ENCODE measurements at places on chromosomes 11 and 22.
A peak's percentile ranks its signal among the peaks of the same experiment; 100 is the strongest.

DNA sequence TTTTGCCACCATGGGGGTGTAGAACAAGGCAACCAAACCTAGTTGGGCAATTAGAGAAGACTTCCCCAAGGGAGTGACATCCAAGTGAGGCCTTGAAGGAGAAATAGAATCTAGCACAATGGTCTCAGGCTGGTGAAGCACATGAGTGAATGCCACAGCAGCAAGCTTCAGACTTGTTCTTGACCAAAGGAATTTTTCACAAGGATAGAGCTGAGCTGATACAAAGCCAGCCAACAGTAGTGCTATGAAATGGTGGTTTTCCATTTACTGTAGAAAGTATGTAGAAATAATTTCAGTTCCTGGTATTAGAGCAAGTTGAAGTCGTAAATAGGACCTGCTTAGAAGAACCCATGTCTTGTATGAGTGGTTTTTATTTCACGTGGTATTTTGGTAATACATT, 148.3 kb upstream of the RASSF10 start:
- DNase-seq, result no peak

- DNase-seq, result no peak
Measured at GRCh38 chr11:132424433-132424832, 1054.0 kb downstream of the NTM start.

- no peak for DNase-seq
Measured at GRCh38 chr11:28505232-28505631, 397.0 kb downstream of the METTL15 start.

- no peak for DNase-seq
Measured at GRCh38 chr11:201966-202365, 5.2 kb downstream of the BET1L start.

- DNase-seq, result no peak
Measured at GRCh38 chr11:70556884-70557741, 158.8 kb downstream of the CTTN start.

GRCh38 chr11:2513441-2513840, 68.6 kb downstream of the KCNQ1 start:
- no peak for DNase-seq

DNA sequence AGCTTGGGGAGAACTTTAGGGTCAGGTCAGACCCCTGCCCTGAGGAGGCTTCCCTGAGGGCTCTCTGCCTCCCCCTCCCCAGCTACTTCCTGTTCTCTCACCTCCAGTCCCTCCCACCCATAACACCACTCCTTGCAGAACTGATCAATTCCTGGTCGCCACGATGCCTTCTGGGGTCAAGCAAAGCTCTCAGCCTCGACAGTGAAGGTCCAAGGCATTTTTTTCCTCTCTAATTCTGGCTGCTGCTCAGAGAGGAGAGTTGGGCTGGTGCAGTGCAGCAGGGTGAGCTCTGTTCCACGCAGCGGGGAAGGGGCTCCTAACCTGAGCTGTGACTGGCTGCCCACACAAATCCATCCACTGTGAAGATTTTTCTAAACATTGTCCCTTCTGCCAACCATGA, 628.4 kb downstream of the BRD1 start:
- no peak for DNase-seq

DNA sequence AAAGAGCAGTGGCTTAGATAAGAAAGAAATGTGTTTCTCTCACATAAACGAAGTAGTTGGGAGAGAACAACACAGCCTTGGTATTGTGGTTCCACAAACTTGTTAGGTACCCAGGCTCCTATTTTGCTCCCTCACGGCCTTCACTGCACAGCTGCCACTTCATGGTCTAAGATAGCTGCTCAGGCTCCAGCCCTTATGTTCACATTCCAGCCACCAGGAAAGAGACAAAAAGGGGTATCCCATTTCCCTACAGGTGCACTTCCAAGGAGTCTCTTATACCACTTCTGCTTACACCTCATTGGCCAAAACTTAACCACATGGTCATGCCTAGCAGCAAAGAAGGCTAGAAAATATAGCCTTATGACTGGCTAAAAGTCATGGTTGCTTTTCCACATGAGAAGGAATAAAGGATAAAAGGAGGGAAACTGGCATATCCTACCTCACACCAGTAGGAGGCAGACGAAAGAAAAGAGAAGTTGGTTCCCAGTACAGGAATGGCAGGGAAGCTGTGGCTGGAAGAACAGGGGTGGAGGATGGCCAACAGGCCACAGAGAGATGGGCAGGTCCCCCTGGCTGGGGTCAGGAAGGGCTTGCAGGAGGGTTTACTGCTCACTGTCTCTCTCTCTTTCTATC, 5.4 kb upstream of the HDHD5 start:
- no peak for DNase-seq

GRCh38 chr11:101441747-101442146, 142.1 kb downstream of the TRPC6 start:
- no peak for DNase-seq

GRCh38 chr22:23718371-23719165, 27.8 kb downstream of the RGL4 start:
- DNase-seq, result no peak

DNA sequence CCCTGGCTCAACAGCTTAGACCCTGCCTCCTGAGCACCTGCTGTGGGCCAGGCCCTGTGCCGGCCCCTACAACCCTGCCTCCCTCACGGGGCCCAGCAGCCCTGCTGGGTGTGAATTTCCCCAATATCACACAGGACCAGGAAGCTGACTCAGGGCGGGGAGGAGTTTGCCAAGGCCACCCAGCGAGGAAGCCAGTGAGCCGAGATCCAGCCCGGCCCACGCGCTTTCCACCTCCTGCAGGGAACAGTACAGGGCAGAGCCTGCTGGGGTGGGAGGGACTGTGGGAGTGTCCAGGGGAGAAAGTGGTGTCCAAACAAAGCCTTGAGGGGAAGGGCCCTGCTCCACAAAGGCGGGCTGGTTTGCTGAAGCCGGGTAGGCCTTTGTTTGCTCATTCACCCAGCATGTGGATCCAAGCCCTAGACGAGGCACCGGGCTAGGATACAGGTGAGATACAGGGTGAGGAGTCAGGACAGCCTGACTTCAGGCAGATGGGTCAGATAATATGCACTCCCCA, 26.8 kb downstream of the RPL3 start:
- DNase-seq, result peak; percentile 35

- DNase-seq, result no peak
Measured at GRCh38 chr11:78460471-78460870, 42.9 kb upstream of the GAB2 start.

DNA sequence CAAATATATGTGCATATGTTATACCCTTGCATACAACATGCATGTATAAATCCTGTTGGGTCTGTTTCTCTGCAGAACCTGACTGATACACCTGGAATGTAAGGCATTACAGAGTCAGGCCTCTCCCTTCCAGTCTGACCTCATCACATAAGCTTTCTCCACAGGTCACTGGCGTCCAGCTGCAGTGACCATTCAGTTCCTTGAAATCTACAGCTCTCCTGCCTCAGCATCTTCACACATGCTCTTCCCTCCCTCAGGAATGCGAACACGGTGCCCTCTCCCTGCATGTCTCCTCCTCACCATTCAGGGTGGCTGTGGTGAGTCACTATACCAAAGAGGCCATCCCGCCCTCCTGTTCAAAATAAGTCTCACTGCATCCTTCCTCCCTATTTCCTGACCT, 657.8 kb upstream of the B3GAT1 start:
- DNase-seq, result no peak

- no peak for DNase-seq
Measured at GRCh38 chr11:78290293-78291176, 101.8 kb downstream of the USP35 start.

DNA sequence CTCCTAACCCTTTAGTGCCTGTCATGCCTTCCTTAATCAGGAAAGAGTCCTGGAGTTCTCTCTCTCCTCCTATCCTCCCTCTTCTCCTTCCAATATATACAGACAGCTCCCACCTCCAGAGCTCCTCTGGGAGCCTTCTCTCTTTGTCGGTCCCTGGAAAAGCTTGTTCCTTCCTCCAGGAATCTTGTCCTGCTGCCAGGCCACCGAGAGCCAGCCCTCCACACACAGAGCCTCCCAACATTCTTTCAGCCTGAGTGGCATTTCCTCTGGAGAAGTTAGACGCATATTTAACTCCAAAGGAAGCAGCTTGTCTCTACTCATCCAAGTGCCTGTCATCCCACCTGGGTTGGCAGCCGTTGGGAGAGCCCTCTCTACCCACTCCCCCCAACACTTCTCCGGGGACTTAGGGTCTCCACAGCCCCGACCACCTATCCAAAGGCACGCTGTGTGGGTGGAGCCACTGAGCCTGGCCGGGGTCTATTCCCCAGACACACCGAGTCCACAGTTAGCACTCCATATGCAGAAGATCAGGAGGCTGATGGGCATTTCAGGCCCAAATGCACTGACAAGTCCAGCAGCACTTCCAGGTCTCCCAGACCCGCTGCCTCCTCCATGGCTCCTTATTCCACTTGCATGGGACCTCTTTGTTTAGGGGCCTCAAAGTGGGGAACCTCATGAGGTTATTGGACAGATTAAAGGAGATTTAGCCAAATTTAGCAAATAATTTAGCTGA, 31.1 kb downstream of the DKK3 start:
- DNase-seq, result no peak

DNA sequence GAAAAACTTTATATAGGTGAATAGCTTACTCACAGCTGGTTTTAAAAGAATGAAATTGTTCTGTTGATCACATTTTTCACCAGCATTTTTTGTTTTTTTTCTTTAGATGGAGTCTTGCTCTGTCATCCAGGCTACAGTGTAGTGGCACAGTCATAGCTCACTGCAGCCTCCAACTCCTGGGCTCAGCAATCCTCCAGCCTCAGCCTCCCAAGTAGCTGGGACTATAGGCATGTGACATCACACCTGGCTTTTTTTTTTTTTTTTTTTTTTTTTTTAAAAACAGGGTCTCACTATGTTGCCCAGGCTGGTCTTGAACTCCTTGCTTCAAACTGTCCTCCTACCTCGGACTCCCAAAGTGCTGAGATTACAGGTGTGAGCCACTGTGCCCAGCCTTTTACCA, 3.6 kb downstream of the PACS1 start:
- no peak for DNase-seq

GRCh38 chr22:20424932-20425565, 12.6 kb downstream of the SCARF2 start:
- no peak for DNase-seq

- DNase-seq, result no peak
Measured at GRCh38 chr11:18324381-18324780, 2.0 kb downstream of the GTF2H1 start.

DNA sequence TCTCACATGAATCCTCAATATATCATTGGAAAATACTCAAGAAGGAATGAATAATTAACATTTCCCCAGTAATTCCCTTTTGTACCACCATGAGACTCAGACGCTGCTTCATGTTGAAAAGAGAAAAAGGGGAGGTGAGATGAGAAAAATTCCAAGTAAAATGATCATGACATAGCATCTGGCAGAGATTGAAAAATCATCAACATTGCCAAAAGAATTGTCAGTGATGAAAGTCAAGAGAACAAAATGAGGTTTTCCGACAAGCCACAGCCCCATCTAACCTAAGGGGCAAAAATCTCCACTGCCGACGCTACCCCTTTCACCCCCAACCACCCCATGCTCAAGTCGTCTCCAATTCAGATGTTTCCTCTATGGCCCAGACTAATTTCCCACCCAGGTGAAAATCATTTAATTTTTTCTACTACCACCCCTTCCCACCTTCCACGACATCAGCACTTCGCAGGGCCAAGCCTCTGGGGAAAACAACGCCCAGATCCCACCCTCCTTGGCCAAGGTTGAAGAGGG, 1.2 kb downstream of the RAB6A start:
- DNase-seq, result no peak

DNA sequence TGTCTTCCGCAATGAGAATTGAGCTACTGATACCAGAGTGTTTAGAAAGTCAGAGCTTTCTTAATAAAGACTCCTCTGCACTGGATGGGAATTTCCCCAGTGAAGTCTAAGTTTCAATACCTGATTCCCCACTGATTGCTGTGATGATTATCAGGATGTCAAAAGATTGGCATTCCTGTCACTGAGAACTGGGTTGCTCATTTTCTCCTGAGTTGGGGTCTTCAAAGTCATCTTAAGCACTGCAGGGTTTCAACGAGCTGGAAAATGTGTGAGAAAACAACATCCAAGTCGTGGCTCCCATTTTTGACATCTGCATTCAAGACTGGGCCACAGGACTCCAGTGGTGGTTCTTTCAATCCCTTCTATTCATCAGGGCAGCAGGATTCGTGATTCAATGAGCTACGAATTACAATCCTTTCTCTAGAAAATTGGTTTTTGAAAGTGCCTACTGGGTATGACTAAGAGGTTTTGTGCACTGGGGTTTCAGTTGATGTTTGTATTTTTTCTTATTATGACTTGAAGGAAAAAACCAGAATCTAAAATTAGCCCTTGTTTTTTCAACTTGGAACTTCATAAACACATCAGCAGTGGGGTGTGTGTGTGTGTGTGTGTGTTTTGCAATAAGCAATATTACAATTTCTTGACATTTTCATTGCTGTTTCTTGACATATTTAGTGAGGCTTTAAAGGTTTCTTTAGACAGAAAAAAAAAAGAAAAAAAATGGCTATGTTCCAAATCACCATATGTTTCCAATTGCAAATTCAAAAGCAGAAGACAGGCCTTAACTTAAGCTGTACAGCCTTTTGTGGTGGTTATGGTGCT, 233.0 kb downstream of the FAM76B start:
- no peak for DNase-seq

- no peak for DNase-seq
Measured at GRCh38 chr11:35029979-35030682, 108.8 kb upstream of the CD44 start.

Measured in esophagus squamous epithelium (tissue), 5 donors.